ENCODE measurements at places on chromosomes 2 and 18.

DNA sequence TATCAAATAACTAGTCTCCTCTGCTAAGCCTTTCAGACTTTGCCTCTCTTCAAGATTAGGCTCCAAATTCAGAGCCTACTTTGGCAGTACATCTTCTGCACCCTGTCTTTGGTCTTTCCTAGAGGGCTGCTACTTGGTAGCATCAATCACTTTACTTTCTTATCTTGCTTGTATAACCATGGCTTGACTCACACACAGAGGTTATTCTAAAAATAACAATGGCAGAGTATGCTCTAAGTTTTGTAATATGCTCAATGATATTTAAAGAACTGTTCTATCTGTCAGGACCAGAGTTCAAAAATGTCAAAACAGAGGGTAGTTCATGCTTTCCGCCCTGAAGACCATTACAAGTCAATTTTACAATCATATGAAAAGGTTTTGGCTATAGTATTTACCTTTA, 27.7 kb downstream of the THOC1 start:
- peak; percentile 9 for DNase-seq

DNA sequence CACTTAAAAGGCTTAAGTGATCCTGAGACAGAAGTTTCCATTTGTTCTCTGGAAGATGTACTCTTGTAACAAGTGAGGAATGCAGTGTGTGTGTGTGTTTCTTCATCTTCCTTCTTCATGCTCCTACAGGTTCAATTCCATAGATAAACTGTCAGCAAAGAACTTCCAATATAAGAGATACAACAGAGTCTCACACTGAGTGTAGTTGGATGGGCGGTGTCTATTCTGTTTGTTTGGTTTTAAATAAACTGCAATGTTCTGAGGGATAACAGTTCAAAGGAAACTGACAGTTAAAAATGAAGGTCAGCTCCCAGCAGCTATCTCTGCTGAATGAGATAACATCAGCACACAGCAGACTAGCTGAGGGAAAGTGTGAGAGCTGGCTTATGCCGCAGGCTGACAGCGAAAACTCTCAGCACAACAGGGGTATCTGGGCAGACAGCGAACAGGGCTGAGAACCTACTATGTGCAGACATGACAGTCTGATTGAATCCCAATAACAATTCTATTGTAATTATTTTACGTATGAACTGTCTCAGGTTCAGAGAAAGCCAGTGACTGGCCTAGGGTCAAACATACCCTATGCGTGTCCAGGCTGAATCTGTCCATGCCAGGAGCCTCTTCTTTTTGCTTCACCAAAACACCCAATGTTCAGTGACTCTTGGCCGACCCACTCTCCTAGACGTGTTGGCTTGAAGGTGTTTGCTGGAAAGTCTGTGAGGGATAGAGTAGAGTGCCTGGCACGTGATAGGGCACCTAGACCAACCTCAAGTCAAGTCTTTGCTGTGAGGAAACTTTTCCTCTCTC, 201.9 kb upstream of the TRIB2 start:
- DNase-seq, result no peak

DNA sequence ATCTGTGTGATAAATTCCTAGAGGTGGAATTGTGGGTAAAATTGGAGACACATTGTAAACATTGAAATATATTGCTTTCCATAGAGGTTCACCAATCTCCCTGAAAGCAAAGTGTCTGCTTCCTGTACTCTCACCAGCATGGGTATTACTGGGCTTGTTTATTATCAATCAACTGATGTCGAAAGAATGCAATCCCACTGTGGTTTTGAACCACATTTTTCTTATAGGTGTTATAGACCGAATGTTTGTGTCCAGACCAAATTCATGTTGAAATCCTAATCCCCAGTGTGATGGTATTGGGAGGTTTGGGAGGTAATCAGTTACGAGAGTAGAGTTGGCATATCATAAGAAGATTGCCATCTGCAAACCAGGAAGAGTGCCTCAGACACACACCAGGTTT, 1212.4 kb downstream of the LRP1B start:
- DNase-seq, result no peak

- DNase-seq, result no peak
These were observed 84.3 kb upstream of the SESTD1 start for GRCh38 chr2:179348906-179349305.

- no peak for DNase-seq
These were observed 147.7 kb downstream of the CTNNA2 start for GRCh38 chr2:79660557-79660956.

- DNase-seq, result peak; percentile 25
These were observed 257.7 kb downstream of the PTGR3 start for GRCh38 chr18:74951165-74951760.

DNA sequence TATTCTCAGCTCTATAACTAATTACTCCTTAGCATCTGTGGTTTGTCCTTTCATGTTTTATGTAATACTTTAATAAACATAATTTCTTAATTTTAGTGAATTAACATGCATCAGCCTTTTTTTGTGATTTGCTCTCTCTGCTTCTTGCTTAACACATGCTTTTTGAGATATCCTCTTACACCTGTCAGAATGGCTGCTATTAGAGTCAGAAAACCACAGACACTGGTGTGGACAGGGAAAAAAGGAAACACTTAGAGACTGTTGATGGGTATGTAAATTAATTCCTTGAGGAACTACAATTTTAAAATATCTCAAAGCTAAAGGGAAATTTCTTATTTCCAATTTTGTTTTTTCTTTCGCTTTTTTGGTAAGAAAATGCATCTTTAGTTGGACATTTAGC, 549.0 kb downstream of the ZNF804A start:
- DNase-seq, result no peak

GRCh38 chr2:29238497-29238896, 123.3 kb downstream of the CLIP4 start:
- peak; percentile 24 for DNase-seq

- DNase-seq, result no peak
These were observed 47.0 kb downstream of the REV1 start for GRCh38 chr2:99442837-99443236.

- DNase-seq, result no peak
These were observed 140.2 kb downstream of the CSRNP3 start for GRCh38 chr2:165609672-165610071.

DNA sequence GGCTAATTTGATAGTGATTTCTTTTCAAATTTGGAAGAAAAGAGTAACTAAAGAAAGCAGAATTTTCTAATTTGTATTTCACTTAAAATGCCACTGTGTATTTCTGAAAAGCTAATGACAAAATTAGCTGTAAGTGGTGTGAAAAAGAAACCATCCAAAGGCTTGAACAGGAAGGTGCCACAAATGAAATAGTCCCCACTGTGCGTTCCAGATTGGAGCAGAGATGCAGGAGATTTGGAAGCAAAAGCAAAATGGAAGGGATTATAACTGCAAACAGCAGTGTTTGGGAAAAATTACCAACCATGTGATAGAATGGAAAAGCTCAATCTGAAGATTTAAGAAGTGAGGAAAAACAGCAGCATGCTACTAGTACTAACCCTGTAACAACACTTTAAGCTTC, 498.7 kb downstream of the SUCLG1 start:
- DNase-seq, result no peak

DNA sequence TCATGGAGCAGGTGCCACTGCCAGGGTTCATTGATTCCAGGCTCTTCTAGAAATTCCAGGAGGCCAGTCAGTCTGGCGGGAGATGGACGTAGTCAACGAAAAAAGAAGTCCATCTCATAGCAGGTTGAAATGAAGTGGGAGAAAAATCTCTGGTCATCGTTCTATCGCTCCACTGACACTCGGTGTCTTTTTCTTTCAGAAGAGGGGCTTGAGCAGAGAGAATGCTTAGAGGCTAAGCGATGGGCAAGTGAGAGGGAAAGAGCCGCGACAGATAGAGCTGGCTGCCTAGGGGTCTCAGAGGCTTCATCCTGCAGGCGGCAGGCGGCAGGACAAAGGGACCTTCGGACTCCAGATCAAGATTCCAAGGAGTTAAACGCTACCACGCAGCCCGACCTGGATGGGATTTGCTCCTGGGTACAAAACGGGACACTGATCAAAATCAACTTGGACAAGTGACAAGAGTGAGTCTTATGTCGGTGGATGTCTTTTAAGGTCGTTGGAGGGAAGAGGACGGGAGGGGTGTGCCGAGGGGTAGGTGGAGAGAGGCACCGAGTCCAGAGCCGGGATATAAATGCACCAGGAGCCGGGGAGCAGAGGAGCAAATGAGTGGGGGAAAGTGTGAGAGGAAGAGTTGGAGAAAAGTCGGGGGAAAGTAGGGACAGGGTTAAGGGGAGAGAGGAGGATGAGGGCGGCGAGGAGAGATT, 677 bp upstream of the TMEM178A start:
- DNase-seq, result no peak

DNA sequence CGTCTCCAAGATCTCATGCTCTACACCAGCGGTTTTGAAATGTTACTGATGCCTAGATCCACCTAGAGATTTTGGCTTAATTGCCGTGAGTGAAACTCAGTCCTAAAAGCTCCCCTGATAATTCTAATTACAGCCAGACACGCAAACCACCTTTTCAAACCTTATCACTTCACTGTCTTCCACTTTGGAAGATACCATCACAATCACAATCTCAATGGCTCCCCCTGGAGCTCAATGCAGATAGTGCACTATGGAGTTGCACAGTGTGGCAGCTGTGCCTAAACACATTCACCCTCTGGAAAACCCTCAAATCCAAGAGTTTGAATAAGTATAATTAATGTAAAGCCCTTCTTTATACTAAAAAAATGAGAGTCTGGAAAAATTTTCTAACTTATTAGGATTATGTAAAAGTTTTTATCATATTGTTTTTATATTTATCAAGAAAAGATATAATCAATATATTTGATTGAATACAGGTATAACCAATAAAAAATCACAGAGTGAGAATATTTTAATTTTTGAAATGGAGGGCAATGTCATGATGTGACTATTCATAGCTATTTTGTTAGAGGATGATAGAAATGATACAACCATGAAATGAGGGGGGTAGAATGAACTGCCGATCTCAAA, 102.9 kb upstream of the SLC8A1 start:
- peak; percentile 6 for DNase-seq

DNA sequence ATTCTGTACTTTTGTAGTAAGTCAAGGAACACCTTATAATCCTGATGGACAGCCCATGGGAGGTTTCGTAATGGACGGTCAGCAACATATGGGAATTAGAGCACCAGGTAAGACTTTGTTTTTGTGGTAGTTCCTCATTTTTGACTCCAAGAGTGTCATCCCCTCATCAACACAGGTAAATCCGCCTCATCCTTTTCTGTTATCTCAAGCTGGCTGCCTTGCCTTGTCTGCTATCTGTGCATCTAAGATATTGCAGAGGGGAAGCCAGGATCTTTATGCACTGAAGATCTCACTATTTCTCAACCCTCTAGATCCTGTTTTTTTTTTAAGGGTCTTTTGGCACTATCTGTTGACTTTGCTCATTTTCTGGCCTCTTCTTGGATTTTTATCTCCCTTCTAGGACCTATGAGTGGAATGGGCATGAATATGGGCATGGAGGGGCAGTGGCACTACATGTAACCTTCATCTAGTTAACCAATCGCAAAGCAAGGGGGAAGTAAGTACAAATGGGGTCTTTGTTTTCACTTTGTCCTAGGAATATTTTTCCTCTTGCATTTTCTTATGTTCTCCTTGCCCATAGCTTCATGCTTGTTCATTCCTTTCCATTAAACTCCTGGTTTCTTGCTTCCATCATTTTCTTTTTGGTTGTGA, 133.8 kb downstream of the MEIS1 start:
- DNase-seq, result no peak

GRCh38 chr2:182606728-182607681, 109.1 kb upstream of the DNAJC10 start:
- no peak for DNase-seq

GRCh38 chr2:12316476-12316875, 400.3 kb upstream of the TRIB2 start:
- DNase-seq, result no peak

GRCh38 chr18:26708806-26709716, 156.4 kb downstream of the AQP4 start:
- no peak for DNase-seq

DNA sequence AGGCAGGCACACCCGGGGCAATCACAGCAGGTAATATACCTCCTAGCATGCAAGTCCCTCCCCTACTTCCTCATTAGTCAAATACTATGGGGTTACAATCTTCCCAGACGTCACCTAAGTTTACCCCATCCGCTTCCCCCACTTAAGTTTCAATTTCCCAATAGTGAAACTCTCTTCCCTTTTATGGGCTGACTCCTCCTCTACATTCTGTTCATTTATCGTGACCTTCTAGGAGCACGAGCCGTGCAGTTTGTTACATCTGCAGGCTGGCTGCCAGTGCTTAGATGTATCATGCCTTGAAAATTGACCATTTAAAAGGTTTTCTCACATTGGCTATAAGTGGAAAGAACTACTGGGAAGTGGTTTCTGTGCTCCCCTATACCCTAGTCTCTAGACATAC, 1357.8 kb upstream of the CRIM1 start:
- DNase-seq, result no peak

- DNase-seq, result no peak
These were observed 642.9 kb downstream of the ZEB2 start for GRCh38 chr2:143877056-143877455.

- DNase-seq, result no peak
These were observed 53.4 kb downstream of the LPIN1 start for GRCh38 chr2:11799826-11800225.

DNA sequence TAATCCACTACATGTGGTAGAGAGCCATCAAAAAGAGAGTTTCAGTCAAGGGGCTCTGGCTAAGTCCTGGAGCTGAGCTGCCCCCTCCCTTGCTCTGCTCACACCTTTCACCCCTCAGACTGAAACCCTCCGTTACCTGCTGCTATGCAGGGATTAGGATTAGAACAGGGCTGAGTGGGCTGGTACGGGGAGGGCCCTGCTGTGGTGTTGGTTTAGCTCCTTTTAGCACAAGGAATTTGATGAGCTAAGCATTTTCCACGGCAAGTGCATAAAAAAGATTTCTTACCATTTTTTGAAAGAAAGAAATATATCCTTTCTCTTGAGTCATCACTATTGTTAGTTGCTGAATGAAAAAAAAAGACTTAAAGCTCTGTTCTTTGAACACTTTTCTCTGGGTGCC, 46.3 kb downstream of the TCF7L1 start:
- no peak for DNase-seq

DNA sequence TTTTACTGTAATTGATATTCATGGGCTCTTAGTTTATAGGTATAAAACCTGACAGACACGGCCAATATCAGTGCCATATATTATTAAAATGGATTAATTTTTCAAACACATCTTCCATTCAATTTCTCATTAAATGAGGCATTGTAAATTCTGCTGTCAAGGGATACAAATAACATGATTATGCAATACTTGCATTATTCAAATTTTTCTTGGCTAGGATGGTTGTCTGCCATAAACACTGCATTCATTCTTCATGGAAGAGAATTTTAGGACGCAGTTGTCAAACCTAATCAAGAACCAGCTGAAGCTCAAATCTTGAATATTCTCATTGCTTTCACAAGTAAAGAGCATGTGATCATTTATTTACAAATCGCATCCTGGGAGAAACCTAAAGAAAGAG, 255.6 kb downstream of the RDH14 start:
- DNase-seq, result no peak

- peak; percentile 5 for DNase-seq
These were observed 30.4 kb downstream of the KLF7 start for GRCh38 chr2:207135340-207135739.

GRCh38 chr18:46566111-46566510, 90.9 kb downstream of the LOXHD1 start:
- no peak for DNase-seq

GRCh38 chr2:167196461-167197252, 308.4 kb downstream of the XIRP2 start:
- DNase-seq, result peak; percentile 13

Measured in NCI-H226 (cell line).